ENCODE measurements at places on chromosomes 2 and 18.

GRCh38 chr18:574865-575645 lies 5.1 kb upstream of the CETN1 start:
- DNase-seq, result no peak

DNA sequence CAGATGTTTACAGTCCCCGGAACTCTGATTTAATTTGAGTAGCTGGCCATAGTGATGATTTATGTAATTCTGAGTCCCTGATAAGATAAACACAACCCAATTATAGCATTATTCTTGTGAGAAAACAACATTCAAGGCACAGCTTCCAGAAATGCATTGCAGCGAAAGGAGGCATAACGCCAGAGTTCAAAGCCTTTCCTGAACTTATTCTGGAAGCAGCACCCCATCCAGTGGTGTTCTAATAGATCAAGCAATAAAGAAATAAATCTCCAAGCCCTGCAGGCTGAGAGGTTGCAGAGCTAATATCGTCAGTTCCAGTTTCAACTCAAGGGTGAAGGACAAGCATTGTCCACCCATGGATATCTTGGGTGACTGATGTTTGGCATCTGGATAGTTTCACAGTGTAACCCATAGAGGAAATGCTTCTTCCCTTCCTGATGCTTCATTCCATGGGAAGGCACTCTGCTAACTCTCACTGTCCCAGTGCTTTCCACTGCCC lies 18.8 kb downstream of the CDH2 start:
- no peak for DNase-seq

DNA sequence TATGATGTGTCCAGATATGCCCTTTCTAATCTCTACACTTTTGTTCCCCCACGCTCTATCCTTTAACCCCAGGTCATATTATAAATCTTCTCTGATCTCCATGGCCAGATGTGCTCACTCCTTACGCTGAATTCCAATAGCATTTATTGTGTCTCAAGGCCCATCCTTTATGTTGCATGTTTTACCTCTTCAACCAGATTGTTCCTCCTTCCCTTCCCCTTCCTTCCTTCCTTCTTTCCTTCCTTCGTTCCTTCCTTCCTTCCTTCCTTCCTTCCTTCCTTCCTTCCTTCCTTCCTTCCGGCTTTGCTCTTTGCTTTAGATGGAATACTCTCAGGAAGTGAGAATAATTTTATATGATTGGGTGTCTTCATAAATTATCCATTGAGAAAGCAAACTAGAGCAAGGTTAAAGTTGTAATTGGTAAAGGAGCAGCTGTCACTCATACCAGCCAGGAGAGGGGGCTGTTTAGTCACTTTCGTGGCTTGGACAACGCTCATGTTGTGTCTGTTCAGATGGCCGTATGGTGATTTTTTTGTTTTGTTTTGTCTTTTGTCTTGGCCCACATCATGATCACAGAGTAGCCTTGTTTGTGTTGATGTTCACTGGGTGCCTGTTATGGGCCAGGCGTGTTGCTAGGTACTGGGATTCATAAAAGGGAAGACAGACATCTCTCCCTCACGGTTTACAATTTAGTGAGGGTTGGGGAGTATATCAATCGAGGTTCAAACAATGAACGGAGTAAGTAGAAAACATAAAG lies 68.0 kb downstream of the DAW1 start:
- peak; percentile 30 for DNase-seq

GRCh38 chr18:44495151-44495550 lies 185.5 kb upstream of the SETBP1 start:
- no peak for DNase-seq

- DNase-seq, result no peak
Measured at GRCh38 chr2:222703886-222704285, 32.4 kb downstream of the MOGAT1 start.

DNA sequence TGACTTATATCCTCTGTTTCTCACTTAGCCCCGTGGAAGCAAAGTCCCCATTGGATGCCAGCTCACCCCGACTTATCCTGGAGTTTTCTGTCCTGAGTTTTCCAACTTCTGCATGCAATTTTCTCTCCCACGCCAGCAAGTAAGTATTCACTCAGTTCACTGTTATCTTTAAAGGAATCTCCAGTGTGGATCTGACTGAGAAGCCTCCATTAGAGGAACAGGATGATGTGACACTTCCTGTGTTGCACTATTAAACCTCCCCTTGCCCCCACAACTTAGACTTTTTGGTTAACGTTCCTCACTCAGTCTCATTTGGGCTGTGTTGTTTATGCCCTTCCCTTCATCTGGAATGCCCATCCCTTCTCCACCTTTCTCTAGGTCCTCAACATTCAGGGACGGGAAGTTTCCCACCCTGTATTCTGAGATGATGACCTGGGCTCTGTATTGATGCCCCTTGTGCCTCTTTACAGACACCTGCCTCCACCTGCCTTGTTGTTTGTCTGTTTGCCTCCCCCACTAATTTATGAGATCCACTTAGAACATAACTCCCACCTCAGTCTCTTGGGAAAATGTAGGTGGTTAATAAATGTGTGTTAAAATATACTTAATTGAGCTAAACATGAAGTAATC lies 536.1 kb upstream of the RAB6C start:
- DNase-seq, result no peak

- no peak for DNase-seq
Measured at GRCh38 chr2:223055140-223055539, 3.1 kb downstream of the KCNE4 start.

DNA sequence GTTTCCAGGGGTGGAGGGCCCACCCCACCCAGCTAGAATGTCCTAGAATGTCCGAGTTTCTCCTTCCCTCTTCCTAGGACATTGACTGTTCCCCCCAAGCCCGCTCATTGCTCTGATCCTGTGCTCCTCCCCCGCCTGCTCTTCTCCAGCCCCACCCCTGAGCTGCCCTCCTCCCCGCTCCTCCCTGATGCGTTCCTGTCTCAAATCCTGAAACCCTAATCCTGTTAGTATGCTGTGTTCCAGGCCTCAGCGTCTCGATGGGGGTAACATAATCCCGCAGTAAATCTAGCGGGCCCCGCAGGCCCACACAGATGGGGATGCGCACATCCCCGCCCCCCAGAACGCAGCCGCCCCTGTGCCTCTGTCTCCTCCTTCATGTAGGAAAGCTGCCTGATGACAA lies 51.3 kb downstream of the NRP2 start:
- DNase-seq, result peak; percentile 85

GRCh38 chr2:112906276-112906675 lies 4.7 kb upstream of the IL37 start:
- no peak for DNase-seq

DNA sequence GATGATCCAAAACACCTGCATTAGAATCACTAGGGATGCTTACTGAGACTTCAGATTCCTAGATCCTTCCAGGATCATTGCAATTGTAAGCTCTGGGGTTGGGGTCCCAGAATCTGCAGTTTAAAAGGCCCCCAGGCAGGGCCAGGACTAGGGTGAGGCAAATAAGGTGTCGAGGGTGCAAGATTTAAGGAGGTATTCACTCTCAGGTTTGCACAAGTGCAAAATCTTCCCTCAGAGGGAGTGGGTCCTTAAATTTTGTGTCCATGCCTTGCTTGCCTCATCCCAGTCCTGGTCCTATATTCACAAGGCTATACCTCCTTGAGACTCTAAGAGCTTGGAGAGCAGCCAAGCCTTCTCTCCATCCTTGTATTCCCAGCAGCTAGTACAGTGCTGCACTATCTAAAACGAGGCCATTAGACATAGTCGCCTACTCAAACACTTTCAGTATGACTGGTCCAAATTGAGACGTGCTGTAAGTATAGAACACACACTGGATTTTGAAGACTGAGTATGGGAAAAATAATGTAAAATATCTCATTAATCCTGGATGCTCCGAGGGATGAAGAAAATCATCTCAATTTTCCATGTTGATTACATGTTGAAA lies 31.6 kb upstream of the MREG start:
- DNase-seq, result no peak

- no peak for DNase-seq
Measured at GRCh38 chr18:61107113-61107512, 226.1 kb upstream of the CDH20 start.

DNA sequence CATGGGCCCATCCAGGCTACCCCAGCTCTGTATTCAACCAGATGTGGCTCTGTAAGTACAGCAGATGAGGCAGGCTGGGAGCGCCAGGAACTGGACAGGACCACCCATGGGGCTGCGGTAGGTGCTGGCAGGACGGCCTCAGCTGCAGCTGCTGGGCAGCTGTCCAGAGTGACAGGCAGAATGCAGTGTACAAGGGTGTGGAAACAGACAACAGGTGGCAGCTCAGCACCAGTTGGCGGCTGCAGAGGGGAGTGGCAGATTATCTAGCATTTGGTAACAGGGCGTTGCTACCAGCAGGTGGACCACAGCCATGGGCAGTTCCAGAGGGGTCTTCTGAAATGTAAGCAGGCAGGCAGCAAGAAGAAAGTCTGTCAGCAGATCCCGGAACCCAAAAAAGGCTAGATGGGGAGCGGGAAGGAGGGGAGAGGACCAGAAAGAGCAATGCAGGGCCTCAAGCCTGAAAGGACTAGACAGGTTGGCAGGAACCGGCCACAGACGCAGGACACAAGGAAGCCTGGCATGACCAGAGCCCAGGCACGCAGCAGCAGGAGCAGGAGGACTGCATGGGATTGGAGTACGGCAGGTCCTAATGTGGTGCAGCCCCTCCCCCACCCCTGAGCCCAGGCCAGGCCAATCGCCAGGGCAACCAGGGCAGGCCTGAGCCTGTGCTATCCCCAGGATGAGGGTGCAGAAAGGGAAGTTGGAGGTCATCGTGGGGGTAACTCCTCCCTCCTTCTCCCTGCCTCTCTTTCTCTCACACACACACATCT lies 24.7 kb downstream of the PKDCC start:
- DNase-seq, result peak; percentile 61

DNA sequence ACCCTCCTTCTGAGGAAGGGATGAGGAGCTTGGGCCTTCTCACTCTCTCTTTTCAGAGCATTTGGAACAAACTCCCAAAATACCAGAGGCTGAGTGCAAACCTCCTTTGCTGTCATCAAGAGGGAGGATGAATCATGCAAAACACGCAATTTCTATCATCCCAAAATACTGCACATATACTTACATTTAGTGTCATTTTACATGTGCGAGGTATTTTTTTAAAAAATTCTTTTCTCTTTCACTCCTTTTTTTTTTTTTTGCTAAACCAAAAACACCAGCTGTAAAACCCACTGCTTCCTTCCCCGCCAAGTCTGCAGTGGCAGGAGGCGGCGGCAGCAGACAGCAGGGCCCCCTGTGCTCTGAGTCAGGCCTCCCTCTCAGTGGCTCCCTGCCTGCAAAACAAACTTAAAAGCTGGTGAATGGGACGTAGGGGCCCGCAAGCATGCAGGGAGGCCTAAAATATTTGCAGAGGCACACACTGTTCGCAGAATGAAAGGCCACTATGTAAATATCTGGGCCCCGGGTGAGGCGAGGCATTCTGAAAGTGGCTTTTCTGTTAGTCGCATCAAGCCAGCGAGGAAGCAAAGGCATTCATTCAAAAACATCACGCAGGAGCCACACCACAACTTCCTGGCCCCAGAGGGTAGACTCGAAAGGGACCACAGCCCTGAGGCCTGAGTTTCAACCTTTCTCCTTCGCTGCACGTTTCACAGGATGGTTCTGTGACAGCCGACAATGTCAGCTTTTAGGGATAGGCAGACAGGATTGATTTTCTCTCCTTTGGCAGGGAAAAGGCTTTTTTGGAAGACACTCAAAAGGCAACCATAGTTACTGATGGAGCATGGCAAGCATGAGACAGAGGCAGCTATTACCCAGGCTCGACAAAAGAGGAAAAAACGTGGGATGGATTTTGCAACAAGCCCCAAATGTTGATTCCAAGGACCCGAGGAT lies 73.4 kb downstream of the ACTR2 start:
- no peak for DNase-seq

- DNase-seq, result no peak
Measured at GRCh38 chr18:78822949-78823285, 156.7 kb upstream of the SALL3 start.

- DNase-seq, result no peak
Measured at GRCh38 chr18:8107426-8107825, 501.8 kb upstream of the RAB12 start.

- no peak for DNase-seq
Measured at GRCh38 chr2:203062126-203062525, 47.5 kb downstream of the NBEAL1 start.

GRCh38 chr2:31270131-31270530 lies 36.2 kb downstream of the EHD3 start:
- no peak for DNase-seq

DNA sequence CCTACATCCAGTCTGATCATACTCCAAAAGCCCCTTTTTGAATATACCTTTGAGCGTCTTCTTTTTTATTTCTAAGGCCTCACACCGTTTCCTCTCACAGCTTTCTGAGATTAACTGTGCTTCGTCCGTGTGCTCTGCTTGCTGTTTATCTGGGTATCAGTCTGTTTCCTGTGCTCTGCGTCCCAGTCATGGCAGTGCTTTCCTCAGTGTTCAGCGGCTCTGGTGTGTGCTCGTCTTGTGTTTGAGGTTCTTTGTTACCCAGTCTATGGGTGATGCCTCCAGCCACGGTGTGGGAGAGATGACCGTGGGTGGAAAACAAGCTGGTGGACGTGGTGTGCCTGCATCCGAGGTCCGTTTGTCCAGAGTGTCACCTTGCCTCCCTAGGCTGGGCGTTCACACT lies 33.6 kb upstream of the BIN1 start:
- DNase-seq, result no peak

DNA sequence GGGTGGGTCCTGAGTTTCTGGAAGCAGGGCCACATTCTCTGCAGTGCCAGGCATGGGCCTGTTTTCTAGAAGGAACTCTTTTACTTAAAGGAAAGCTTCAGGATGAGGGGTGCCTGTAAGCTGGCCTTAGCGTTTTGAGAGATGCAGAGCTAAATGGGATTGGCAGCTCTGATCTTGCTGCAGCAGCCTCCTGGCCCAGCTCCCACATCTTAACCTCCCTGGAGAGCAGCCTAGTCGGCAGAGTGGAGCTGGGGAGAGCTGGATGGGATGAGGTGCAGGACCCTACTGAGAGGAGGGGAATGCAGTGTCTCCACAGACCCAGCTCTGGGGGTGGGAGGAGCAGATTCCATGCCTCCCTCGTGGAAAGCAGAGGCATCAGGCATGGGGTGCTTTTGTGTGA lies 52.0 kb downstream of the TMEM17 start:
- DNase-seq, result no peak

GRCh38 chr2:29628862-29629261 lies 292.5 kb downstream of the ALK start:
- peak; percentile 14 for DNase-seq

DNA sequence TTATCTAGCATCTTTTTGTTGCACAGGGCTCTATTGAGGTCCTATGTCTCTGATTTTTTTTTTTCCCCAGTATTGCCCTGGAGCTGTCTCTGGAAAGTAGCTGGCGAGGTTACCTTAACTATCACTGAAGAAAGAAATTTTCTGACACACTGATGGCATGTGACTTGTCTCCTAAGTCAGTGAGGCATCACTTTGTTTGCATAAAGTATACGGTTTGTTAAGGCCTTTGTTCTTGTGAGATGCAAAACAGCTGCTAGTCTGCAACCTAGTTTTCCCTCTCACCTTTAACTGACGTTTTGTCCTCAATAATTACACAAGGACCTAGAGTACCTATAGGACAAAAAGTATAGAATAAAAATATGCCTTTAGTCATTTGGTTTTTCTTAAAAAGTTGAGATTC lies 41.8 kb downstream of the UBXN4 start:
- DNase-seq, result no peak

- DNase-seq, result peak; percentile 85
Measured at GRCh38 chr18:46134920-46135675, 30.9 kb downstream of the HAUS1 start.

- no peak for DNase-seq
Measured at GRCh38 chr2:173999272-173999671, 34.1 kb upstream of the SP3 start.

Measured in NCI-H524 (cell line).